ENCODE measurements at places on chromosomes 11 and 22.
A peak's percentile ranks its signal among the peaks of the same experiment; 100 is the strongest.

DNA sequence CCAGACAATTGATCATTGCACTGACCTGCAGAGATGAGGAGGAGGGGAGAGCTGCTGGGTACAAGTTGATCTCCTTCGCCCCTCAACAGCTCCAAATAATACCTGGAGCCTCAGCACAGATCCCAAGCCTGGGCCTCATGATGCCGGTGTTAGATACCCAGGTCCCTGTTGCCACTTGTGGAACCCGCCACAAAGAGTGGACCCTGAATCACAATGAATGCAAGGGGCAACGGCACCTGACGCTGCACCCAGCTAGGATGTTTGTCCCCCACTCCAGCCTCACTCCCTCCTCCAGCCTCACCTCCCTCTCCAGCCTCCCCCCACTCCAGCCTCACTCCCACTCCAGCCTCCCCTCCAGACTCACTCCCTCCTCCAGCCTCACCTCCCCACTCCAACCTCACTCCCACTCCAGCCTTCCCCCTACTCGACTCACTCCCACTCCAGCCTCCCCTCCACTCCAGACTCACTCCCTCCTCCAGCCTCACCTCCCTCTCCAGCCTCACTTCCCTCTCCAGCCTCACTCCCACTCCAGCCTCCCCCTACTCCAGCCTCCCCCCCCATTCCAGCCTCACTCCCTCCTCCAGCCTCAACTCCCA lies 879.0 kb downstream of the BRD1 start:
- DNase-seq: no peak

- DNase-seq: no peak
Measured at GRCh38 chr11:10273738-10274137, 20.3 kb downstream of the SBF2 start.

GRCh38 chr22:31106001-31106571 lies 1.3 kb downstream of the SELENOM start:
- no peak for DNase-seq

GRCh38 chr11:109612496-109612895 lies 190.5 kb downstream of the C11orf87 start:
- DNase-seq: no peak

GRCh38 chr11:66084821-66085475 lies 14.9 kb downstream of the PACS1 start:
- no peak for DNase-seq

- no peak for DNase-seq
Measured at GRCh38 chr22:30105483-30105882, 25.2 kb downstream of the HORMAD2 start.

GRCh38 chr11:61690706-61691379 lies 10.7 kb downstream of the DAGLA start:
- DNase-seq: peak; percentile 80

DNA sequence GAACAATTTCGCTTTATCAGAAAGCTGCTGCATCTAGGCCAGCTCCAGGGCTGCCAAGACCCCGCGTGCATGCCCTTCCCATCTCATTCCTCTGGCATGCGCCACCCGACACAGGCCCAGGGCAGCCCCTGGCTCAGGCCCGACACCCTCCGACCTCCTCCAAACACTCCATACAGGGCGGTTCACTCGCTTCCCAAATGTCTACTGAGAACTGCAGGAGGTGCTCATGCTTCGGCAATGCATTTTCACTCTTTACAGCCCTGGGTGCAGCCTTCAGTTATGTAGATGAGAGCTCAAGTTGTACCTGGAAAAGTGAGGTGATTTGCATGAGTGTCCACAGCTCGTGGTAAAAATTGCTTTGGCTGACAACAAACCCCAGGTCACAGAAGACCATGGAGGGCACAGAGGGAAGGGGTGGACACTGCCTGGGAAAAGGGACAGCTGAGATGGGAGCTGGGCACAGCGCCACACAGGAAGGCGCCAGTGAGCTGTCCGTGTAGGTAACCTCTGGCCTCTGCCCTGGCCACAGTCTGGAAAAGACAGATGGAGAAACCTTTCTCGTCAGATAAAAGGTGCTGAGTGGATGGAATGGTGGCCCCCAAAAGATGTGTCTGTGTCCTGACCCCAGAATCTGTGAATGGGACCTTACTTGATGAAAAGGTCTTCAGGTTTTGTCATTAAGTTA lies 1351.9 kb downstream of the BRD1 start:
- DNase-seq: no peak

DNA sequence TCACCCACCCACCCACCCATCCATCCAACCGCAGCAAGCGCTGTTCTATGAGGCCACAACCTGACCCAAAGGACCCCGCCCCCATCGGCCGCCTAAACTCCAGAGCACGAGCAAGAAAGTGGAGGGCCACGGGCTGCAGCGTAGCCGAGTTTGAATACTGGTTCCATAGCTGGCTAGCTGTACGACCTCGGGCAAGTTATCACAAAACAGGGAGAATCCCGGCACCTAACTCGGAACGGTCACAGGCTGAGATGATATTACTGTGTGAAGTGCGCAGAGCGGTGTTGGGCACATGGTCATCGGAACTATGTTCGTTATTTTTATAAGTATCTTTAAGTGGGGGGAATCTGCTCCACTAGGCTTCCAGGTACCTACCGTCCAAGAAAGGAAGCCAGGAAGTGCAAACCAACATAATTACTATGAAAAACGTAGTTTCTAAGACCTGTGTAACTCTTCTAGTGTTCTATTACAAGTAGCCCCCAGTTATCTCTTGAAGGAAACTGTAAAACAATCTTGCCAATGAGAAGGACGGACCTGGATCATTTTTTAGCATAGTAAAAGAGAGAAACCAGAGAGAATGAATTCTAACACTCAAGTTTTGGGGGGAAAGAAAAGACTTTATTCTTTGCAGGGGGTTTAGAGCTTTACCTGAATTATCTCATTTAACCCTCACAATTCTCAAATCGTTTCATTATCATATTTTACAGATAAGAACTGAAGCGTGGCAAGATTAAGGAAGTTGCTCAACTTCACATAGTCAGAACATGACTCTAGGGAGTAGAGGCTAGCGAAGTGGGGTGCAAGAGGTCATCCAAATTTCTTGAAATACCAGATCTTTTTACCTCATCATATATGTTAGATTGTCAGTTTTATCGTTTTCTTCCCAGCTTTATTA lies 663 bp upstream of the BUD13 start:
- no peak for DNase-seq

DNA sequence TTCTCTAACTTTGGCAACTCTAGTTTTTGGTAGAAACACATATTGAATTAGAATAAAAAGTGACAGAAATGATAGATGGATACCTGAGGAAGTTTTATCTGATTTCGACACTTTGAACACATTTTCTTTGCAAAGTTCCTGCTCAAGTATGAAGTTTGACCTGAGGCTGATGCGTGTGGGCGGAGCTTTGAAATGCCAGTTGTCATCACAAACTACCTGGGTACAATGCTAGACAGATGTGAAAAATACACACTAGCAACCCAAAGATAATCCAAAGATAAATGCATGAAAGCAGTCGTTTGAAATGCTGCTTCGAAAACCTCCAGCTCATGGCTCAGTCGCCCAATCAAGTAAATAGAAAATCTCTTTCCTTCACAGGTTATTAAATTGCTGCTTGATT lies 54.8 kb downstream of the CD44 start:
- no peak for DNase-seq

DNA sequence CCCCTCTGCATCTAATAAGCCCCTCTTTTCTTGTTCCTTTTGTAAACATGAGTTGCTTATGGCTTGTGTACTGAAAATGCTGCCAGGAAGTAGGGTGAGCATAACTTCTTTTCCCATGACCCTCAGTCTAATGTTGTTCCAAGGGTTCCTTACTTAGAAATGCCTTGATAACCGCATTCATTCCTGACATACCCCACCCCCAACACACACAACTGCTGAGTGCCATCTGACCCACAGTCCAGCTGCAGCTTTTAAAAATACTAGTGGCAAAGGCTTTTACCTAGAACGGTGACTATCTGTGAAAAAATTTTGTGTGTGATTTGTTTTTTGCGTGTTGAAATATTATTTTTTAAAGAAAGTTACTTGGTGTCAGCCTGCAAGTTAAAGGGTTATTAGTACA lies 52.6 kb downstream of the ARHGAP42 start:
- no peak for DNase-seq
